ENCODE measurements at places on chromosomes 13 and 19.

DNA sequence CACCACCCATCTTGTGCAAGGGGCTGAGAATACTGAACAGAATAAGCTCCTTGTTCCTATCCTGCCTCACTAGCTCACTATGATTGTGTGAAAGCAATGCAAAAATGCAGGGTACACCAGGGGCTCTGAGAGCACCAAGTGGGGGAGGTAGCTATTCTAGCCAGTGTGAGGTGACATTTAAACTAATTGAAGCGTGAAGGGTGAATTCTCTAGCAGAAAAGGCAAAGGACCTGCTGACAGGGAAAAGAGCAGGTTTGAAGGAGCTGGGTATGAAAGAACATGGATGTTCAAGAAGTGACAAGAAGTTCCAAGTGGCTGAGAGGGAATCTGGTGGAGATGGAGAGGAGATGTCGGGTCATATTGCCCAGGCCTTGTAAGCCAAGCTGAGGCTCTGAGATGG, 64.2 kb downstream of the SIAH3 start:
- no peak for DNase-seq

DNA sequence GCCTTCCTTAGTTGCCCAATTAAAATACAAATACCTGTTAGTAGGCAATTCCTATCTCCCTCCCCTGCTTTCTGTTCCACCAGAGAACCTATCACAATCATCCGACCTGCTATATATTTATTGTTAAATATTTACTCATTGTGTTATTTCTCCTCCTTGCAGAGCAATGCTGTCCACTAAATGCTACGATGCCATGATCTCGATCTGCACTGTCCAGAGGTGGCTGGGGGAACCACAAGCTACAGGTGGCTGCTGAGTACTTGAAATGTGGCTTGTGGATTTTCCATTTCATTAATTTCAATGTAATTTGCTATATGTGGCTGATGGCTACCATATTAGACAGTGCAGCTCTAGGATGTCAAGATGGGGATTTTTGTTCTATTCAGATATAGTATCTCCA, 5.1 kb downstream of the KLK6 start:
- no peak for DNase-seq

DNA sequence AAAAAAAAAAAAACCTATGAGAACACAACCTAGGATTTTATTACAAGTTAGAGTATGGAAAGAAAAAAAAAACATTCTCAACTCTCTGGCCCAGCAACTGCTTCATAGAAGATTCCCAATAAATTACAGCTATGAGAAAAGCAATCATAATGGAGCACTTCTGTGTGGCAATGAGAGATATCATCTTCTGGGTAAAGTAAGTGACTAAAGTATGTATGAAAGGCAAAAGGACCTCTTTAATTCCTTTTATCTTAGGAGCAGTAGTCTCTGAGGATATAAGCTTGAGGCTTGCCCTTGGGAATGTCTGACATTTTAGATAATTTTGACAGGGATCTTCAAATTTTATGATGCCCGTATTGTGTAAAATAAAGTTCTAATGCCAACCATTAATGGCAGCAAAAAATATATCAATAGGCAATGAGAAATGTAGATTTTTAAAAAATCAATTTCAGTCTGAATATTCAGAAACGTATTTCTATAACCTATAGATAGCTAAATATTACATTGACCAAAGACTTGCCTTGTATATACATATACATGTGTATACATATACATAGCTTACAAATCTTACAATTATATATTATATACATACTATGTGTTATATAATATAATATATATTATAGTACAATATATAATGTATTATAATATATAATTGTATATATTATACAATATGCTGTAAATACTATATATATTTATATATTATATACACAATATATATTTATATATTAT, 823.9 kb upstream of the SLITRK1 start:
- DNase-seq = no peak

- no peak for DNase-seq
These were observed 877.2 kb upstream of the PCDH20 start for GRCh38 chr13:62292714-62293480.

DNA sequence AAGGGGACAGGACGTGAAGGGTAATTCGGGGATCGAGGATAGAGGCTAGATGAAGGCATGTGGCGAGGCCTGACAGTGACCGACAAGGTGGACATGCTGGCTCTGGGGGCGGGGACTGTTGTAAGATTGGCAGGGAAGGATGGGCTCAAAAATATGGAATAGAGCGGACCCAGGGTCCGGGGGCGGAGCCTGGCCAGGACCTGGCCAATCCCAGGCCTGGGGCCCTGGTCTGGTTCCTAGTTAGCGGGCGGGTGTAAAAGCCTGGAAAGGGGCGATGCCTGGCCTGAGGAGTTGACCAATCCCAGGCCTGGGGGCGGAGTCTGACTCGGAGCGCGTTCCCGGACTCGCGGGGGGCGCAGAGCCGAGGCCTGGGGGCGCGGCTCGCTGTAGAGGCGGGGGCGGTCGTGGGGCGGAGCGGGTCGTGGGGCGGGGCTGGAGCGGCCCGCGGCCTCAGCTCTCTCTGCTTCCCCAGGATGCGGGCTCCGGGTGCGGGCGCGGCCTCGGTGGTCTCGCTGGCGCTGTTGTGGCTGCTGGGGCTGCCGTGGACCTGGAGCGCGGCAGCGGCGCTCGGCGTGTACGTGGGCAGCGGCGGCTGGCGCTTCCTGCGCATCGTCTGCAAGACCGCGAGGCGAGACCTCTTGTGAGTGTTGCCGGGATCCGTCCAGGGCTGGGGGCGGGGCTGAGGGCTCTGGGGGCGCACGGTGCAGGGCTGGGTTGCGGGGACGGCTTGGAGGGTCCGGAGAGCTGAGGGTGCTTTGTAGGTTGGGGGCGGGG, at the start of gene SLC27A1:
Gene SLC27A1, plus strand, starts transcription at position 457 of the 774 bp plus-strand sequence. Its CDS starts 17 bp downstream, at position 474.
- DNase-seq = peak; percentile 64
